Activated CD4-positive, alpha-beta memory T cell treated with anti-CD3 and anti-CD28 coated beads for 36 hours (primary cell): ENCODE measurements at places on chromosomes 3 and 15.

- H3K4me1 ChIP-seq: peaks cover 4% of the 10 kb centered on the region
- no peak overlapping the region for H3K4me3 ChIP-seq
- DNase-seq: no peak
- H3K36me3 ChIP-seq: no peaks in the 10 kb centered on the region
- H3K27ac ChIP-seq: no peak overlapping the region
These were observed 82.8 kb upstream of the TNIK start for GRCh38 chr3:171542976-171543375.

- peaks cover 2% of the 10 kb centered on the region for H3K36me3 ChIP-seq
- no peaks in the 10 kb centered on the region for H3K4me1 ChIP-seq
- H3K27me3 ChIP-seq: peaks cover 5% of the 10 kb centered on the region
- DNase-seq: no peak
- no peak overlapping the region for H3K27ac ChIP-seq
These were observed 1066.0 kb downstream of the AGBL1 start for GRCh38 chr15:87145696-87146095.

DNA sequence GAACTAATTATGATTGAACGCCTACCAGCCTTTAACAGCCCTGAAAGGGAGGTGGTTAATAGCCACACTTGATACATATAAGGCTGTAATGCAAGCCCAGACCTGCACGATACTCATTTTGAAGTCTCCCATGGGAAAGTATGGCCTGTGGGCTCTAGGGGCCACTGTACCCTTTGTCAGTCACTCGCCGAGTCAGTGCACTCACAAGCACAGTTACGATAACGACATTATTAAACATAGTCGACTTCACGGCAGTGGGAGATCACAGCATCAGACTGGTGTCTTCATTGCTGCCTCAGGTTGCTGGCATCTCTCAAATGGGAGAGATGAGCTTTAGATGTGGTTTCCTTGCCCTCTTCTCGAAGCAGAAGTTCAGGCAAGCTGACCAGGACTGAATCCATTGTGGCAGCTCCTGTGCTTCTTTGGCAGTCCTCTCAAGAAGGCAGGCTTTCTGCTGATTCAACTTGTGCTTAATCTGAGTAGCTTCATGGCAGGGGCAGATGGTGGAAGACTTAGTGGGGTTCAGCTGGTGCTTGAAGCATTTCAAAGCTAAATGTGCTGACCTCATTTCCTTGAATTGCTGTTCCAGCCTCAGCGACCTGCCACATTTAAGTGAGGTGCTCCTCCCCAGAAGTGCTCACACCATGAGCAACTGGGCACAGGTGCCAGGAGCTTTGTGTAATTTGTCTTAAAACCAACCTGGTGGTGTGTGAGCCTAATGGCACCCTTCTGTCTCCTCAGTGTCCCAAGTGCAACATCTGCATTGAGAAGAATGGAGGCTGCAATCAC, 15.8 kb upstream of the P4HTM start:
- no peaks in the 10 kb centered on the region for H3K27me3 ChIP-seq
- H3K4me3 ChIP-seq: no peak overlapping the region
- no peaks in the 10 kb centered on the region for H3K4me1 ChIP-seq

GRCh38 chr3:12752809-12753208, 6.2 kb downstream of the TMEM40 start:
- H3K27ac ChIP-seq: no peak overlapping the region
- no peak overlapping the region for H3K4me3 ChIP-seq
- H3K36me3 ChIP-seq: no peaks in the 10 kb centered on the region
- H3K27me3 ChIP-seq: peaks cover 8% of the 10 kb centered on the region

- H3K4me3 ChIP-seq: no peak overlapping the region
- no peak overlapping the region for H3K27ac ChIP-seq
- no peak for DNase-seq
- no peaks in the 10 kb centered on the region for H3K27me3 ChIP-seq
These were observed 24.2 kb upstream of the HACD2 start for GRCh38 chr3:123609063-123609462.

GRCh38 chr3:182697345-182697919, 95.9 kb upstream of the ATP11B start:
- H3K4me3 ChIP-seq: no peak overlapping the region
- H3K36me3 ChIP-seq: no peaks in the 10 kb centered on the region
- H3K27me3 ChIP-seq: no peaks in the 10 kb centered on the region

GRCh38 chr15:32849769-32850668, 132.2 kb downstream of the GREM1 start:
- no peaks in the 10 kb centered on the region for H3K4me1 ChIP-seq
- H3K27me3 ChIP-seq: peaks cover 1% of the 10 kb centered on the region
- H3K36me3 ChIP-seq: no peaks in the 10 kb centered on the region
- no peak overlapping the region for H3K27ac ChIP-seq
- H3K4me3 ChIP-seq: no peak overlapping the region
- no peak for DNase-seq

GRCh38 chr3:31054032-31054431, 159.6 kb upstream of the GADL1 start:
- no peaks in the 10 kb centered on the region for H3K27me3 ChIP-seq
- H3K36me3 ChIP-seq: peaks cover 9% of the 10 kb centered on the region
- no peak overlapping the region for H3K27ac ChIP-seq
- DNase-seq: no peak
- peaks cover 4% of the 10 kb centered on the region for H3K4me1 ChIP-seq
- H3K4me3 ChIP-seq: no peak overlapping the region

GRCh38 chr3:115709931-115710330, 86.6 kb downstream of the GAP43 start:
- no peaks in the 10 kb centered on the region for H3K4me1 ChIP-seq
- DNase-seq: no peak

- H3K27ac ChIP-seq: no peak overlapping the region
- H3K27me3 ChIP-seq: no peaks in the 10 kb centered on the region
- no peaks in the 10 kb centered on the region for H3K36me3 ChIP-seq
- no peak overlapping the region for H3K4me3 ChIP-seq
- no peaks in the 10 kb centered on the region for H3K4me1 ChIP-seq
These were observed 495.3 kb upstream of the AGTR1 start for GRCh38 chr3:148202386-148202785.

- no peak overlapping the region for H3K4me3 ChIP-seq
- H3K36me3 ChIP-seq: no peaks in the 10 kb centered on the region
- H3K27me3 ChIP-seq: no peaks in the 10 kb centered on the region
- no peaks in the 10 kb centered on the region for H3K4me1 ChIP-seq
These were observed 47.5 kb downstream of the CRYGS start for GRCh38 chr3:186496635-186497034.

- no peaks in the 10 kb centered on the region for H3K4me1 ChIP-seq
- no peak overlapping the region for H3K27ac ChIP-seq
- H3K27me3 ChIP-seq: no peaks in the 10 kb centered on the region
- peaks cover 4% of the 10 kb centered on the region for H3K36me3 ChIP-seq
These were observed 64.9 kb downstream of the CDIN1 start for GRCh38 chr15:36644191-36644896.

GRCh38 chr15:41401904-41402267, 410 bp downstream of the NDUFAF1 start:
- no peaks in the 10 kb centered on the region for H3K27me3 ChIP-seq
- peak overlapping the region; percentile 87 for H3K27ac ChIP-seq
- no peak for DNase-seq
- H3K36me3 ChIP-seq: peaks cover 3% of the 10 kb centered on the region
- H3K4me3 ChIP-seq: peak overlapping the region; percentile 90

GRCh38 chr15:73596174-73596573, 37.0 kb downstream of the NPTN start:
- H3K27me3 ChIP-seq: no peaks in the 10 kb centered on the region
- H3K4me3 ChIP-seq: no peak overlapping the region

GRCh38 chr3:143502081-143502480, 346.2 kb downstream of the SLC9A9 start:
- no peaks in the 10 kb centered on the region for H3K4me1 ChIP-seq
- H3K36me3 ChIP-seq: no peaks in the 10 kb centered on the region
- no peaks in the 10 kb centered on the region for H3K27me3 ChIP-seq

GRCh38 chr3:18069568-18069967, 327.1 kb upstream of the TBC1D5 start:
- H3K36me3 ChIP-seq: no peaks in the 10 kb centered on the region
- H3K27ac ChIP-seq: no peak overlapping the region
- DNase-seq: no peak
- no peaks in the 10 kb centered on the region for H3K27me3 ChIP-seq
- no peak overlapping the region for H3K4me3 ChIP-seq

GRCh38 chr3:36937492-36937891, 7.4 kb downstream of the TRANK1 start:
- H3K4me3 ChIP-seq: no peak overlapping the region
- DNase-seq: no peak

- no peaks in the 10 kb centered on the region for H3K27me3 ChIP-seq
- H3K4me1 ChIP-seq: peaks cover 18% of the 10 kb centered on the region
- H3K4me3 ChIP-seq: no peak overlapping the region
- no peak overlapping the region for H3K27ac ChIP-seq
These were observed 82.6 kb downstream of the CMSS1 start for GRCh38 chr3:99900248-99900647.

- no peaks in the 10 kb centered on the region for H3K27me3 ChIP-seq
- no peak overlapping the region for H3K27ac ChIP-seq
- H3K4me1 ChIP-seq: peaks cover 33% of the 10 kb centered on the region
- peak overlapping the region; percentile 29 for H3K4me3 ChIP-seq
- DNase-seq: peak; percentile 77
- no peaks in the 10 kb centered on the region for H3K36me3 ChIP-seq
These were observed 2.8 kb downstream of the ADAMTS17 start for GRCh38 chr15:100338971-100339444.

DNA sequence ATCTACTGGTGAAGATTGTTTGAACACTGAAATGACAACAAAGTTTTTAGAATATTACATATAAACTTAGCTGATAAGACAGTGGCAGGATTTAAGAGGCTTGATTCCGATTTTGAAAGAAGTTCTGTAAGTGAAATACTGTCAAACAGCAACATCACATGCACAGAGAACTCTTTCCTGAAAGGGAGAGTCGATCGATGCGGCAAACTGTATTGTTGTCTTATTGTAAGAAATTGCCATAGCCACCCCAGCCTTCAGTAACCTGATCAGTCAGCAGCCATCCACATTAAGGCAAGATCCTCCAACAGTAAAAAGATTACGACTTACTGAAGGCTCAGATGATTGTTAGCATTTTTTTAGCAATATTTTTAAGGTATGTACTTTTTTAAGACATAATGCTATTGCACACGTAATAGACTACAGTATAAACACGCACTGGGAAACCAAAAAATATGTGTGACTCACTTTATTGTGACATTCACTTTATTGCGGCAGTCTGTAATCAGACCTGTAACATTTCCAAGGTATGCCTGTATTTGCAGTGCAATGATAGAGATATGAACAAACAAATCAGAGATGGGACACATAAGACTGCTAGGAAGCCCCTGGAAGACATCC, 225.6 kb upstream of the UBE2E1 start:
- H3K4me3 ChIP-seq: no peak overlapping the region
- H3K4me1 ChIP-seq: no peaks in the 10 kb centered on the region
- no peak for DNase-seq

DNA sequence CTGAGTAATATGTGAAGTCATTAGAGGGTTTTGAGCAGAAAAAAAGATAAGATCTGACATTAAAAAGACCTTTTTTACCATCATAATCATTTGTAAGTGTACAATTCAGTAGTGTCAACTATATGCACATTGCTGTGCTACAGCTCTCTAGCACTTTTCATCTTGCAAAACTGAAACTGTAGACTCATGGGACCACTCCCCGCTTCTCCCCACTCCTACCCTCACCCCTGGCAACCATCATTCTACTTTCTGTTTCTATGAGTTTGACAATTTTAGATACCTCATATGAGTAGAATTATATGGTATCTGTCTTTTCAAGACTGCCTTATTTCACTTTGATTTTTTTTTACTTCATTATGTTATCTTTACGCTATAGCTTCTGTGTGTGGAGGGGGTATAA, 112.8 kb downstream of the NSUN3 start:
- H3K4me1 ChIP-seq: no peaks in the 10 kb centered on the region
- H3K27me3 ChIP-seq: peaks cover 2% of the 10 kb centered on the region
- H3K4me3 ChIP-seq: no peak overlapping the region
- H3K36me3 ChIP-seq: no peaks in the 10 kb centered on the region
- no peak overlapping the region for H3K27ac ChIP-seq

DNA sequence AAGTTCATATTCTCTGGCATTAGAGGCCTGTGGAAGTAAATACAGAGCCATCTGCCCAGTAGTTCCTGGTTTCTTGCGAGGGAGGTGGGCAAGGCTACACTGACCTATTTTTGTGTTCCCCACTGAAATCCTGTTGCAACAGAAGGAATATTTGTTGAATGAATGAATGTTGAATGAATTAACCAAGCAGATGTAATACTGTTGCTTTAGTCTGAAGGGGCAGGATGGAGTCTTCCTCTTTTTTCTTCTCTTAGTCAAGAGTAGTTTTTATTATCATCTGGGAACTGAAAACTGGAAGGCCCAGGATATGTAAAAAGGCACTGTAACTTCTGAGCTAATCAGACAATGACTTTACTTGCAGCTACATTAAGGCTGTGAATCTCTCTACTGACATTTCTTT, 17.1 kb downstream of the BLOC1S6 start:
- H3K36me3 ChIP-seq: peaks cover 10% of the 10 kb centered on the region
- H3K27me3 ChIP-seq: no peaks in the 10 kb centered on the region
- DNase-seq: no peak
- no peak overlapping the region for H3K4me3 ChIP-seq

DNA sequence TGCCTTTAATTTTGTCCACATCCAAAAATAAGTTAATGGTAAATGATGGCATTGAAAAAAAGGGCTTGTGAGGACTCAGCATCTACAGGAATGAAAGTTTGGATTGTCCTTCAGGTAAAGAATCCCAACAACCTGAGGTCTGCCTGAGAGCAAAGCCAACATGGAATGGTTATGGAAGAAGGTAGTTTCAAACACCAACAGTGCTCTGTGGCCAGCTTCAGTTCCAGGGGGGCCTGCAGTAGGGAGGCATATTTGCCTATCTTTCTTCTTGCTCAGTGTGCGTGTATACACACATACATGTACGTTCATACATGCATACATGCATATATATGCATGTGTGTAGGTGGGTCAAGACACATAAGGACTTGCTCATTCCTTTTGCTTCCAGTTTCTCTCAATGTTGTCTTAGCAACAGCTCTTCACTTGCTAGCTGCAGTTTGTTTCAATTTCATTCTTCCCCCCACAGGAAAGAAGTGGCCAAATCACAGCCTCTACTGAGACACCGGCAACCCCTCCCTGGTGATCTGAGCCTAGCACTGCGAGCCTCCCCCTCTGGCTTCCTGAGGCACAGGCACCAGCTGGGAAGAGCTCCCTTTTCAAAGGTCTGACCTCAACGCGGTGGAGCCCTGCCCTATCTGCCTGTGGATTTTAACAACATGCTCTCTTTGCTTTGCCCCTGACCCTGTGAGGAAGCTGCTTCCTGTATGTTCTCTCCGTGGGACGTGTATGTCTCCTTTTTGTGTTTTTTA, 146.2 kb downstream of the KLF13 start:
- peaks cover 49% of the 10 kb centered on the region for H3K4me1 ChIP-seq
- peak overlapping the region; percentile 65 for H3K4me3 ChIP-seq
- no peaks in the 10 kb centered on the region for H3K27me3 ChIP-seq
- peak overlapping the region; percentile 87 for H3K27ac ChIP-seq
- H3K36me3 ChIP-seq: peaks cover 13% of the 10 kb centered on the region
- peak; percentile 78 for DNase-seq

DNA sequence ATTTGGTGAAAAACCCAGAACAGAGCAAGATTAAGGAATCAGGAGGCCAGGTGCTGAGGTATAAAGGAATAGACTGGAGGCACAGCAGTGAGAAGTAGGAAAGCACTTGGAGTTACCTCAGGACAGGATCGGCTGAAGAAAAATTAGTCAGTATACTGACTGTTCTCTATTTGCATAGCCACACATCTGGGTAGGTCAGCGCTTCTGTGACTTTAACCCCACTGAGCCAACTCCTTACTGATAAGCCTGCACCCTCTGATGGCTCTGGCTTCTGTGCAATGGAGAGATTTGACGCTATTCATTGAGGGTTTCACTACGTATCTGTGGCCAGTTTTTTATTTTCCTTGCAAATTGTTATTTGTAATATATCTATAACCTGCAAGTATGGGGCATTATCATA, 22.3 kb downstream of the MECOM start:
- no peak overlapping the region for H3K4me3 ChIP-seq
- no peak overlapping the region for H3K27ac ChIP-seq
- no peaks in the 10 kb centered on the region for H3K4me1 ChIP-seq
